ENCODE measurements at places on chromosomes 5 and 9.

- no peak for DNase-seq
These were observed 412 bp downstream of the RIOK2 start for GRCh38 chr5:97182571-97183099.

DNA sequence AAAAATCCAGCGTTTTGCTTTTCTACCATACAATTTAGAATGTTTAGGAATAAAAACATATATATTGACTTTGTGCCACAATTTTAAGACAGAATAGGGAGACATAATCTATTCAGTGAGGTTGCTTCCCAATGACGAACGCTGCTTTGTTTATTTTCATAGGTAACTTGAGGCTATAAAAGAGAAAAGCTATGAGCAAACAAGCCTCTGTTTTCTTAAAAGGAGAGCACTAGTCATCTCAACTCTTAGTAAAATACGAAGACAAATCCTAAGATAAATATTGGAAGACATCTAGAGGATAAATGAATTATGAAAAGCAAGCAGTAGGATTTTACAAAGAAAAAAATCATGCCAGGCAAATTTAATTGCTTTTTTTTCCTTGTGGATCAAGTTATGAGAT lies 363.6 kb downstream of the ANXA1 start:
- no peak for DNase-seq

DNA sequence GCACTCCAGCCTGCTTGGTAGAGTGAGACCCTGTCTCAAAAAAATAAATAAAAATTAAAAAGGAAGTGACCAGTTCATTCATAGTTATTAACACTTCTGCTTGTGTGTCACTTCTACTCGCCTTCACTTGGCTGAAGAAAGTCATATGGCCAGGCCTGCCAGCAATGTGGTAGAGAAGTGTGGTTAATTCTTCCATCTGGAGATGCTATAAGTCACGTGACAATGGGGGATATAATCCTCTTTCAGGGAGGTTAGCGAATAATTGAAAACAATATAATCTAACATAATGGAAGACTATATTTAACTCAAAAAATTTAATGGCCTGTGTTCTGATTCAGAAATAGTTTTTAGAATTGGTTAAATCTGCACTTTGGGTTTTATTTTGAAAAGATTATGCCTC lies 305.6 kb downstream of the DOCK8 start:
- DNase-seq: no peak

DNA sequence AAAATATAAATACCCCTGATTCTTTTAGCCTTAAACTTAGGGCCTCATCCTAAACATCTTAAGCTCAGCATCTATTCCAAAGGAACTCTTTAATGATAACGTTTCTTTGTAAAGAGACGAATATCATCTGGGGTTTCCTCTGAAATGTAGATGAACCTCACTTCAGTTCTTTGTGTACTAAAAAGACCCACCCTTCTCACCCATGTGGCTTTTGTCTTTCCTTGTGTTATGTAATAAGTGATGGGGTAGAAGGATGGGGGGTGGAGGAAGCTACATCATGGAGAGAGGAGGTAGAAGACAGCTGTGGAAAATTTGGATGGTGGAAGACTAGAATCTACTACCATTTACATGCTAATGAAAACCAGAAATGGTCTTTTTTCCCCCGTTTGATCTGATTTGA lies 111.0 kb downstream of the NDUFS4 start:
- no peak for DNase-seq

- no peak for DNase-seq
These were observed 3.9 kb downstream of the ENHO start for GRCh38 chr9:34518896-34519295.

GRCh38 chr9:98908897-98909634 lies 34.6 kb upstream of the COL15A1 start:
- DNase-seq: no peak

GRCh38 chr9:82353631-82354278 lies 365.2 kb downstream of the SPATA31D1 start:
- no peak for DNase-seq

DNA sequence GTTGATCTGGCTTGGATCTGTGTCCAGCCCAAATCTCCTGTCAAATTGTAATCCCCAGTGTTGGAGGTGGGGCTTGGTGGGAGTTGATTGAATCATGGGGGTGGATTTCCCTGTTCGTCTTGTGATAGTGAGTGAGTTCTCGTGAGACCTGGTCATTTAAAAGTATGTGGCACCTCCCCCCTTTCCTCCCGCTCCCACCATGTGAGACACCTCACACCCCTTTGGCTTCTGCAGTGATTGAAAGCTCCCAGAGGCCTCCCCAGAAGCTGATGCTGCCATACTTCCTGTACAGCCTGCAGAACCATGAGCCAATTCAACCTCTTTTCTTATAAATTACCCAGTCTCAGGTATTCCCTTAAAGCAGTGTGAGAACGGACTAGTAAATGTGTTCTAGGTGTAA lies 117.3 kb upstream of the PTCH1 start:
- no peak for DNase-seq

GRCh38 chr9:13728131-13728530 lies 448.6 kb upstream of the MPDZ start:
- DNase-seq: no peak

- no peak for DNase-seq
These were observed 41.3 kb upstream of the PAM start for GRCh38 chr5:102713682-102714231.

DNA sequence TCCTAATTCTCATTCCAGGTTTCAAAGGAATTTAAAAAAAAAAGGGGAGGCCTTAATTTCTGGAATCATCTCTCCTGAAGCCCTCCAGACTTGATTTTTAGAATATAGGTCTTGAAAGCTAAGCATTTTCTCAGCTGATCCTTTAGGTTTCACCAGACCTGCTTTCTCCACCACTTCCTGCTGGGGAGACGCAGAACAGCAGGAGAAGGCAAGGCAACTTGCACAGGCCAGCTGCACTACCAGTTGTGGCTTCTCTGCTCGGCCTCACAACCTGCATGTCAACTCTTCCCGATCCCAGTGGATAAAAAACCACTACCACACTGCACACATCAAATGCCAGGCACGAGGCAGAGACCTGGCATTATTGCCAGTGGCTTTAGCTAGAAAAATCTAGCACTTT lies 119.8 kb downstream of the SIL1 start:
- DNase-seq: no peak

GRCh38 chr9:95341293-95341962 lies 23.9 kb upstream of the FANCC start:
- no peak for DNase-seq

GRCh38 chr9:19140259-19140658 lies 13.0 kb upstream of the PLIN2 start:
- no peak for DNase-seq

- no peak for DNase-seq
These were observed 81.8 kb downstream of the ARRDC3 start for GRCh38 chr5:91301106-91301846.

- no peak for DNase-seq
These were observed 29.0 kb downstream of the PSMB7 start for GRCh38 chr9:124386201-124386600.

DNA sequence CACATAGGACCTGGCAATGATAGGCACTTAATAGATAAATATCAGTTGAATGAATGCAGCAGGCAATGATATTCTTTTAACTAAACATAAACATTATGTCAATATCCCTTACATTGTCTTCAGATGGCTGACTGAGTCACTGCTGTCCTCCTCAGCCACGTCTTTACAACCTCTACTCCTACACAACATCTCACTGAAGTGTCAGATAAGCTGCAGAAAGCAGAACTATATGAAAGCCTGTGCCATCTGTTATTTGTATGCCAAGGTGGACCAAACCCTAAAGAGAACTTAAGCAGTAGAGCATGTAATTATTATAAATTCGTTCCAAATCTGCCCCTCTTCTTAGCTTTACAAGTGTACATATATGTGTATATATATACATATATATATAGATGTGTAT lies 271.2 kb downstream of the RASEF start:
- DNase-seq: no peak

- no peak for DNase-seq
These were observed 21.0 kb upstream of the CDK7 start for GRCh38 chr5:69213513-69214215.

- DNase-seq: no peak
These were observed 157.3 kb downstream of the PPP2R2B start for GRCh38 chr5:146721073-146721815.

DNA sequence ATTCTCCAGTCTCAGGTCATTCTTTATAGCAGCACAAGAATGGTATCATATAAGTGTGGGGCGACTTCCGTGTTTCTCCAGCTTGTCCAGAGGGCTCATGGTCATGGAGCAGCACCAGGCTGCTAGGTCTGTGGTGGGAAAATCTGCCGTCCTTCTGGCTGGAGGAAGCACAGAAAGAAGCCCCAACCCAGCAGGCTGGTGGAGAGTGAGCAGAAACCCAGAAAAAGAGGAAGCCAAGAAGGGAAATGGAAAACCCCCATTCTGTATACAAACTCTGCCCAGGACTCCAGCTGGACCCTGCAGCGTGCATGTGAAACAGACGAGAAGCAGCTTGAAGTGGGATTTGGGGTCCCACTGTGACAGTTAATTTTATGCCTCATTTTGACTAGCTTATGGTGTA lies 34.3 kb upstream of the OLFM1 start:
- DNase-seq: no peak

DNA sequence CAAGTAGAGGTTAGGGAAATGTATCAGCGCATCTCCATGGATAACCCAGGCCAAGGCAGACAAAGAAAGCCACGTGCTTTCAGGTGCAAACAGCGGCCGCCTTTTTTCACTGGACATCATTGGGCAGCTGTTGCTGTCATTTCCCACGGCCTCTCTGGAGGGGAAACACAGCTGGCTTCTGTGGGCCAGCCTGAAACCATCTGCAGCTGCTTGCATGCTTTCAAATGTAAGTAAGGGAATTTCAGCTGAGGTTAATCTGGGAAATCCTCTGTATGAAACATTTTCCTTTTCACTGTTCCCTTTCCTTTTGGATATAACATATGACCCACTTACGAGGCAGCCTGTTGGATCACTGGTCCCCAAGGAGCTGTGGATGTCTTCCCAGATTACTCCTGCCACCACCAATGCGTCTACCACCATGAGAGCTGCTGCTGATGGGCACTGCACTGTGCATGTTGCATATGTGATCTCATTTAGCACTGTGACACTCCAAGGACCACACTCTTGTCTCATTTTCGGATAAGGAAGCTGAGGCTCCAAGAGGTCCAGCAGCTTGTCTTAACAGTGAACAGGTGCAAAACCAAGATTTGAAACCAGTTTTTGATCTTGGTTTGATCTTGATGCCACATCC lies 106.3 kb downstream of the C9orf152 start:
- no peak for DNase-seq

- DNase-seq: no peak
These were observed 91.4 kb upstream of the RANBP6 start for GRCh38 chr9:6106711-6107339.

GRCh38 chr9:132283863-132284262 lies 70.9 kb downstream of the SETX start:
- no peak for DNase-seq

- DNase-seq: no peak
These were observed 255.6 kb downstream of the NSG2 start for GRCh38 chr5:174300941-174301761.
